ENCODE measurements at places on chromosomes 5 and 9. TPM values are rescaled to one million over a fixed set of nuclear protein-coding genes. Genes with fewer than 3 reads are reported as not detected.

DNA sequence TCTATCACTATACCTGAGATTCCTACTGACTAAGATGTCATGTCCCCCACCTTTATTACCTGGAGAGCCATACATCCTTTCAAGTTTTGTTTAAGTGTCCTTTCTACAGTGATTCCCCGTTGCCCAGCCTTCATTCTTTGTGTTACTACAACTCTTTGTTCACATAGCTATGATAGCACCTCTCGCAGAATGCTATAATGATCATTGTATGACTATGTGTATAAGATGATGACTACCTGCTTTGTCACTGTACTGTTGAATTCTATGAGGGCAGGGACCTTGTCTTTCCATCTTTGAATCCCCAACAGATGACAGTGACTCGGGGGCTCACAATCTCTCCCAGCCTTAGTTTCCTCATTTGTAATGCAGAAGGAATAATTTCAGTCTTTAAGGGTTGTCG lies 361.2 kb downstream of the NPR3 start:
- no peaks in the 10 kb centered on the region for H3K4me1 ChIP-seq
- no peak overlapping the region for H3K27ac ChIP-seq
- no peaks in the 10 kb centered on the region for H3K27me3 ChIP-seq
- no peak for DNase-seq

DNA sequence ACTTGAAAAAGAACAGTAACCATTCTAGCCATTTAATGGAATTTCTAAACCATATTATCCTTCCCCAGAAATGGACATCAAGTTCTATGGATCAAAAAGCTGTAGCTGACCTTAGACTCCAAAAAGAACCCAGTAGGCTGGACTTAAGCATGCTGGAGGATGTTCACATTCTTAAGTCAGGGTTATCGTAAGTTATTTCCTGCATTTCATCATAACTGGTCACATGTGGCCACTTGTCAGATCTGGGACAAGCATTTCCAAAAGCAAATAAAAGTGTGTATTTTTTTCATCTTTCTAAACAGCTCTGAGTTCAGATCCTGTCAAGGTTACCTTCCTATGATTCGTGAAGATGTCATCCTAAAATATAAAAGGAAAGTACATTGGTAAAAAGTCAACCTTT lies 274.5 kb upstream of the PTGER4 start:
- H3K36me3 ChIP-seq: no peaks in the 10 kb centered on the region
- peak; percentile 43 for DNase-seq
- no peak overlapping the region for H3K4me3 ChIP-seq
- H3K27ac ChIP-seq: no peak overlapping the region

SUSD3 gene
- not detected for total RNA-seq

DNA sequence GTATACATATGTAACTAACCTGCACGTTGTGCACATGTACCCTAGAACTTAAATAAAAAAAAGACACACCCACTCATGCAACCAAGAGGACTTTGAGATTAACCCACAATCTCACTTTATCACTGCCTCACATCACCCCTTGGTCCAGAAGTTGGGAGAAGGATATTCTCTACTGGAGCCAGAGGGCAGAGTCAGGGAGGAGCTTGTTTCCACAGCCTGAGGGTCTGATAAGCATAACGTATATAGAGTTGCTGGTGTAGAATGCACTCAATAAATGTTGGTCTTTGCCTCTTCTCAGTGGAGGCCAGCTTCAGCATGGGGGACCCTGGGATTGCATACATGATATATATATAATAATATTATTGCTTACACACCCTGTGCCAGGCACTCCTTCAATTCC lies 10.1 kb downstream of the KCNV2 start:
- H3K36me3 ChIP-seq: no peaks in the 10 kb centered on the region
- no peaks in the 10 kb centered on the region for H3K4me1 ChIP-seq
- H3K27ac ChIP-seq: no peak overlapping the region
- no peaks in the 10 kb centered on the region for H3K27me3 ChIP-seq
- DNase-seq: no peak

GRCh38 chr9:134944916-134945315 lies 27.2 kb upstream of the FCN1 start:
- no peaks in the 10 kb centered on the region for H3K36me3 ChIP-seq
- no peaks in the 10 kb centered on the region for H3K27me3 ChIP-seq
- H3K4me3 ChIP-seq: no peak overlapping the region
- H3K27ac ChIP-seq: no peak overlapping the region
- no peak for DNase-seq
- H3K4me1 ChIP-seq: no peaks in the 10 kb centered on the region

GRCh38 chr5:135398160-135398854 lies 724 bp downstream of the MACROH2A1 start:
- peaks cover 13% of the 10 kb centered on the region for H3K4me1 ChIP-seq
- no peaks in the 10 kb centered on the region for H3K36me3 ChIP-seq
- H3K27me3 ChIP-seq: no peaks in the 10 kb centered on the region
- peak overlapping the region; percentile 92 for H3K4me3 ChIP-seq
- H3K27ac ChIP-seq: peak overlapping the region; percentile 76
- DNase-seq: peak; percentile 33

DNA sequence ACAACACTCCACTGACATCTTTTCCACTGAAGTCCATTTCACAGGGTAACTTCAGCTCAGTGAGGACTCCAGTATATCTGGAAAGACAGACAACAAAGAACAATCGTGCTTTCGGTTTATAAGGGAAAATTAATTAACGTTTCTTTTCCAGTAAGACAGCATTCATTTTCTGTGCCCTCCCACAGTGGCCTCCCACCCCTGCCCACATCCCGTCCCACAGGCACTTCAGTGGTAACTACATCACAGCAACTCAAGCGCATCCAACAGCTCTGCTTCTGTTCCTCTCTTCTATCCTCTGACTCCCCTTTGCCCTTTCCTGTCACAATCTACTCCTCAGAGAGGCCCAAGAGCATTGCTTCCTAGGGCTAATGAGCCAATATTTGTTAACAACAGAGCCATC lies 40.3 kb downstream of the GLDC start:
- no peaks in the 10 kb centered on the region for H3K36me3 ChIP-seq
- DNase-seq: no peak
- no peak overlapping the region for H3K4me3 ChIP-seq
- H3K27me3 ChIP-seq: no peaks in the 10 kb centered on the region

CCIN gene
- 0.22 TPM for total RNA-seq

DNA sequence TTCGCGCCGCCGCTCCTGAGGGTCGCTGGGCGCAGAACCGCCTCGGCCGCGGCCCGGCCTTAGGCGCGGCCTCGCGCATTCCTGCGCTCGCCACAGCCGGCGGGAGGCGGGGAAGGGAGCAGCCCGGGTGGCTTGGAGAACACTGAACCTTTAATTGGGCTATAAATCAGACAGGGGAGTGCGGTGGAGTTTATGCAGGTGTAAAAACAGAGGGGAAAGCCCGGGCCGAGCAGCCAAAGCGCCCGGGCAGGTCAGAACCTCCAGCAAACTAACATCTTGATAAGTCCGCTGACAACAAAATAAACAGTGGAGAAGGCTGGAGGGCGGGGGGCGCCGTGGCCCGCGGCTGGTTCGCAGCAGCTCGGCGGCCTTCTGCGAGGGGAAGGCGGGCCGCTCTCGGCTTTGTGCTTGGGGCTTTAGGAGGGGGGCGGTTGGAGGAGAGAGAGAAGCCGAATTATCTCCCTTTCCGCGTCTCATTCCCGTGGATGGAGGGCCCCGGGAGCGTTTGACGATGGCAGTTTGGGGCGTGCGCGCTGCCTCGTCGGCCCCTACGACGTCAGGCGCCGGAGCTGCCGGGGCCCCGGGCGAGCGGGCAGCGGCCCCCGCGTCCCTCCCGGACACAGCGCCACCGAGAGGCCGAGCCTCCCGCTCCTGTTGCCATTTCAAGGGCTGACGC lies 11.3 kb downstream of the FOXD1 start:
- peaks cover 83% of the 10 kb centered on the region for H3K27me3 ChIP-seq
- no peak overlapping the region for H3K27ac ChIP-seq
- no peak for DNase-seq
- H3K36me3 ChIP-seq: no peaks in the 10 kb centered on the region
- no peak overlapping the region for H3K4me3 ChIP-seq

DNA sequence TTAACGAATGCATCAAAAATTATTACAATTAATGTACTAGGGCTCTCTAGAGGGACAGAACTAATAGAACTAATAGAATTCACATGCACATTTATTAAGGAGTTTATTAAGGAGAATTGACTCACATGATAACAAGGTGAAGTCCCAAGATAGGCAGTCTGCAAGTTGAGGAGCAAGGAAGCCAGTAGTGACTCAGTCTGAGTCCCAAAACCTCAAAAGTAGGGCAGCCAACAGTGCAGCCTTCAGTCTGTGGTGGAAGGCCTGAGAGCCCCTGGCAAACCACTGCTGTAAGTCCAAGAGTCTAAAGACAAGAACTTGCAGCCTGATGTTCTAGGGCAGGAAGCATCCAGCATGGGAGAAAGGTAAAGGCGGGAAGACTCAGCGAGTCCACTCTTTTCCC lies 633.8 kb downstream of the SEMA5A start:
- H3K4me3 ChIP-seq: no peak overlapping the region
- H3K4me1 ChIP-seq: no peaks in the 10 kb centered on the region
- no peak for DNase-seq
- no peaks in the 10 kb centered on the region for H3K36me3 ChIP-seq
- H3K27me3 ChIP-seq: no peaks in the 10 kb centered on the region
- H3K27ac ChIP-seq: no peak overlapping the region

PCDHGB6 gene
- total RNA-seq: 4.8 TPM

FXN gene
- total RNA-seq: 21.2 TPM

DNA sequence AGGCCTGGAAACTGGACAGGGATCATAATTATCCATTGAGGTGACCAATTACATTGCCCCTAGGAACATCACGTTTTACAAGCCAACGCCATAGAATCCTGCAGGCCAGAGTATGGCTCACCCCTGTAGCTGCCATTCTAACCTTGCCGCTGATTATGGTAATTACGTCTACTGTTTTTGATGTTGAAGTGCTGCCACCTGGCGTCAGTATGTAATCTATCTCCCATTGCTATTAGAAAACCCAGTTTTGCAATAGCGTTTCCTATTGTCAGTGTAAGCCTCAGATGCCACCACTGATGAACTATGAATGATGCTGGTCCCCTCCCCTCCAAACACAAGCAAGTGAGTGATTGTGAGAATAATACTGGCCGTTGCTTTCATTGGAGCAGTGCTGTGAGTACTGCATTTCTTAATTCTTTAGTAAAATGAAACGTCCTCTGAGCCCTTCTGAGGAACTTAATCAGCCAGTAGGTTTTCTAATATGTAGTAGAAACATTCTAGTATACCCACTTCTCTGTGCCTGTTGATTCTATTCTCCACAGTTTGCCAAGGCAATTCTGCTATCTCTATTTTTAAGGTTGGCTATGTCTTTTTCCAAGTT lies 100.5 kb upstream of the NMUR2 start:
- H3K36me3 ChIP-seq: no peaks in the 10 kb centered on the region
- peak; percentile 37 for DNase-seq
- no peak overlapping the region for H3K27ac ChIP-seq
- H3K4me1 ChIP-seq: no peaks in the 10 kb centered on the region
- H3K4me3 ChIP-seq: no peak overlapping the region

GRCh38 chr5:41263335-41263734 lies 50.0 kb upstream of the C6 start:
- no peak overlapping the region for H3K27ac ChIP-seq
- no peak for DNase-seq
- H3K4me1 ChIP-seq: no peaks in the 10 kb centered on the region
- H3K4me3 ChIP-seq: no peak overlapping the region

GRCh38 chr5:23234197-23234596 lies 273.2 kb upstream of the PRDM9 start:
- DNase-seq: no peak
- no peaks in the 10 kb centered on the region for H3K36me3 ChIP-seq
- H3K27me3 ChIP-seq: no peaks in the 10 kb centered on the region
- no peak overlapping the region for H3K4me3 ChIP-seq
- no peak overlapping the region for H3K27ac ChIP-seq

DNA sequence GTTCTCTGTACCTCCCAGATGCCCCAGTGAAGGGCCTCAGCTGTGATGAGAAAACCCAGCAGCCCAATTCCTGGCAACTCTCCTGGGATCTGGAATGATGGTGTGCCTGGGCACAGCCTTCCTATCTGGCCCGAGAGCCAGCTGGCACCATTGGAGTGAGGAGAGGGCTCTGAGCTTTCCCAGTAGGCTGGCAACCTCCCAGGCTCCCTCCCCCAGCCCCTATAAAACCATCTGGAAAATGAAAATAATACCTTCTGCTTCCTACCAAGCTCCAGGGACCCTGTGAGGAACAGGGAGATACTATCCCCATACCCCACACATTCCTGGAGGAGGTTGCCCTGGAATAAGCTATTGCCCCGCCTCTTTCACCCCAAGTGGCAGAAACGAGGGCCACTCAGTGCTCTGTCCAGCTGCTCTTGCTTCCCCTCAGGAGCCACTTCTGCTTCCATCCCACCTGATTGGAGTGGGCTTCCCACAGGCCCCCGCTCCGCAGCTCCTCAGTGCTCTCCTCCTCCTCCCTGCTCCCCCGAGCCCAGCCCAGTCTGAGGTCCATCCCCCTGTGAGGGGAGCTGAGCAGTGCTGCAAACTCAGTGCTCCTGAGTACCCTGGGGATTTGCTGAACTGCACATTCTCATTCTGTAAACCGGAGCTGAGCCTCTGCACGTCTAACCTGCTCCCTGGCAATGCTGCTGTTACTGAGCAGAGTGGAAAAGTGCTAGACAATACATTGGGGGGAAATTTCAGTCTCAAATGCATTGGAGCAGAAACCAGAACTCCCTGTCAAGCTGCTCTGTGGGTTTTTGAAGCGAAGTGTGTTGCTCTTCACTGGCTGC lies 74.7 kb downstream of the THBS4 start:
- no peak overlapping the region for H3K27ac ChIP-seq
- no peaks in the 10 kb centered on the region for H3K4me1 ChIP-seq
- H3K4me3 ChIP-seq: no peak overlapping the region

GRCh38 chr5:39399135-39400036 lies 25.4 kb downstream of the DAB2 start:
- H3K4me1 ChIP-seq: peaks cover 25% of the 10 kb centered on the region
- H3K27ac ChIP-seq: peak overlapping the region; percentile 75
- H3K4me3 ChIP-seq: no peak overlapping the region
- H3K27me3 ChIP-seq: no peaks in the 10 kb centered on the region

ECSCR gene
- 377 TPM for total RNA-seq

DDX4 gene
- total RNA-seq: not detected

DNA sequence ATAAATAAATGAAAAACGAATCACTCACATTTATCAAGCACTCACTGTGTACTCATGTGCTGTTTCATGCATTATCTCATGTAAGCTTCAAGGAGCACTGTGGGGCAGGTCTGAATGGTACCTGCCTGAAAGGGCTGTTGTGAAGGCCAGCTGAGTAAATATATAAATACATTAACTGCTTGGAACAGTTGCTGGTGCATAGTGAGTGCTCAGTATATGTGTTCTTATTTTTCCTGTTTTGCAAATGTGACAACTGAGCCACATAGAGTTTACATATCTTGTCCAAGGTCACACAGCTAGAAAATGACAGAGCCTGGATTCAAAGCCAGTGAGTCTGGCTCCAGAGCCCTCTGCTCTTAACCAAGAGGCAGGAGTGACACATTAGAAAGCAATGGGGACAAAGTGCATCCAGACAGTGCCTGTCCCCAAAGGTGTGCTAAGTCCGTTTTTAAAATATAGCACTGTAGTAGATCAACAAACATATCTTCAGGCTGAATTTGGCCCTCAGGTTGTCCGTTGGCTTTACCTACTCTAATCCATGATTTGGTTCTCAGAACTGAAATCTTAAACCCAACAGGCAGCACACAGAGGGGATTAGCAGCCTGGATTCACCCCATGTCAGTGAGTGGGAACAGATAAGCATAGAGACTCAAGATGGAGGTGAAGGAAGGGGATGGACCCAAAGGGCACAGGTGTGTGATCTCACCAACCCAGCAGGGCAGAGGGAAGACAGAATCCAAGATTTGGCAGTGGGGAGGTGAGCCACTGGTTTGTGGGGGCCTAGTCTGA lies 70.8 kb downstream of the WWC1 start:
- H3K4me3 ChIP-seq: no peak overlapping the region
- peaks cover 3% of the 10 kb centered on the region for H3K4me1 ChIP-seq
- no peak for DNase-seq
- no peaks in the 10 kb centered on the region for H3K27me3 ChIP-seq
- no peak overlapping the region for H3K27ac ChIP-seq
- H3K36me3 ChIP-seq: no peaks in the 10 kb centered on the region
